Neural progenitor cell (in vitro differentiated cells): ENCODE measurements at places on chromosomes 4 and X.

DNA sequence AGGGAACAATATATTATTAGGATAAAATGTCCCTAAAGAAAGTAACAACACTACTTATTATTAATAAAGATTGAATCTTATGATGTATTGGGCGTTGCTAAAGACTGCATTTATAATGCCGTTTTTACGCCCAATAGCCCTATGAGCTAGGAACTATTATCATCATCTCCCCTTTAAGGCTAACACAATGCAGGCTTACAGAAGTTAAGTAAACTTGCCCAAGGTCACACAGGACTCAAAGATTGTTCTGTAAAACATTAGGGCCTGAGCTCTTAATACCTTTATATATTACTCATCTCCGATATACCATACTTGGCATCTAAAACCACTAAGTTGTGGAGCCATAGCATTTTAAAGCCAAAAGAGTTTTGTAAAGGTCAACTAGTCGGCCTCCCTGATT, 149.5 kb downstream of the FAM13A start:
- DNase-seq: no peak

GRCh38 chrX:87664381-87664780, 146.8 kb downstream of the KLHL4 start:
- peak; percentile 33 for DNase-seq

GRCh38 chr4:11471618-11472017, 42.9 kb upstream of the HS3ST1 start:
- DNase-seq: no peak

DNA sequence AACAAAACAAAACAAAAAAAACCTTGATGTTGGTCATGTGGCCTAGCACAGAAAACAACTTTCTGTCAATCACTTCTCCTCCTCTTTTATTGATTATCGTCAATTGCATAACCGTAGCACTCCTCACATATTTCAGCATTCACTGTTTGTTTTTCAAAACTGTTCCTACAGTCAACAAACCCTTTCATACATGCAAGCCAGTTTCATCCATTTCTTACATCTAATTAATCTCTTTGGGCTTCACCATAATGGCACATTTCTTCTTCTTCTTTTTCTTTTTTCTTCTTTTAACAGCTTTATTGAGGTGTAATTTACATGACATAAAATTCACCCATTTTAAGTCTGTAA, 246.9 kb downstream of the PTTG2 start:
- no peak for DNase-seq

DNA sequence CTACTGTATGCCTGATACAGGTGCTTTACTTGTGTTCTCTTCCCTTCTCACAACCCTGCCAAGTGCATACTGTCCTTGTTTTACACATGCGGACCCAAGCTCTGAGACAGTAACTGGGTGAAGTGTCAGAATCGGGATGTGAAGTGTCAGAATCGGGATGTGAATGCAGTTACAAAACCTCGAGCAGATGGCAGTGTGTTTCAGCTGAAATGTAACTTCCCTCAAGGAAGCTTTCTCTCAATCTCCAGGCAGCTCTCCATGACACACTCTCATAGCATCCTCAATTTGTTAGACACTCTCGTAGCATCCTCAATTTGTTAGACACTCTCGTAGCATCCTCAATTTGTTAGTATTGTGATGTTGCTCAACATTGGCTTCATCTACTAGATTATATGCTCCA, 1.1 kb upstream of the HPSE start:
- DNase-seq: no peak

DNA sequence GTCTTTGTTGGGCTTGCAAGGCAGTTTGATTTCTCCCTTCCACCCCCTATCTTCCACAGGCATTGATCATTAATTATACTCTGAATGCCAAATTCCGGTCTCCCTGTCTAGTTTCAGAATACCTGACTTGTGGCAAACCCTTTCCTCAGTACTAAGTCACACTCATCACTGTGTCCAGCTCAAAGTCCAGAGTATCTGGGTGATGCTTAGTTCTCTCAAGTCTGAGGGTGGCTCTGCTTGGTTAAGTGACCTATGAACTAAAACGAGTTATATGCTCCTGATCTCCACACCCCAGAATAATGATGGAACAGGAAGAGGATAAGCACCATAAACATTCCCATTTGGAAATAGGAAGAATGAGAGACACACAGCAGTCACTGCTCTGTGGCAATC, 6.5 kb downstream of the SMIM9 start:
- no peak for DNase-seq

- DNase-seq: no peak
Observed at GRCh38 chr4:153521478-153521877, 55.3 kb downstream of the TMEM131L start.

DNA sequence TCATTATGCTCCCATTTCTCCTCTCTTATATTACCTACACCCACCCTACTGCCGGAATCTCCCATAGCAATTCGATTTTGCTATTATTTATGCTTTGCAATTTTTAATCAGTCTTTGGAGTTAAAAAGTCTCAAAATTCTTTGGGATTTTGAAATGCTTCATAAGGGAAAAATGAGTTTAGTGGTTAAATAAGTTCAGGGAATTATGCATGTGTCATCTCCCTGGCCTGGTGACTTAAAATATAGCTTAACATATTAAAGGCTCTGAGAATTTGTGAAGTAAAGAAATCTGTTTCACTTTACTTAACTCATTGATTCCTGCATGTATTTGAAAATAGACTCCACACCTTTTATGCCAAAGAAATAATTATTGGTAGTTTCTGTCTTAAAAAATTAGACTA, 185.1 kb upstream of the DIPK2B start:
- DNase-seq: no peak

DNA sequence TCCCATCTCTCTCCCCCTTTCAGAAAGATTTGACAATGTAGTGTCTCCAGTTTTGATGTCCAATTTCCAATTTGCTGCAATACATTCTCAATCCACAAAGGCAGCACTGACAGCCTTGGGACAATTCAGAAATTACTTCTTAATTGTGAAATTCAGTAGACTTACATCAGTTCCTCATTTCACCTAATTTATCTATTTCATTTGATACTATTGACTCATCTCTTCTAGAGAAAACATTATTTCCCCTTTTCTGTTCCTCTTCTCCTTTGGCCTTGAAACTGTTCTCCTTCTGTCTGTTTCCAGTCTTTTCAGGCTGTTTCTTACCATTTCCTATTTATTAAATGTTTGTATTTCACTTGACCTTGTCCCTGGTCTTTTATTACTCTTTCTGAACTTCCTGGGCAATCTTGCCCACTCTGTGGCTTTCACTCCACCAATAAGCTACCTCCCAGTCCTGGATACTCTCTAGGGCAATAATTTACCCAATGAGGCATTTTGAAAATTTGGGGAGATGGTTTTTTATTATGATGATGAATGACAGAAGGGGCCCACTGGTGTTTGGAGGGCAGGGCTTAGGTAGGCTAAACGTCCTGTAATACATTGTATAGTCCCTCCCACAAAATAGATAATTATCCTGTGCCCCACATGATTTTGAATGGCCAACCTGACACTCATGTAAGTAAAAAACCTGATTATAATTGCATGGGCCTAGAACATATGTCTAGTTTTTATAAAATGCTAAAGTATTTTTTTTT, 498.0 kb upstream of the BOD1L1 start:
- DNase-seq: no peak

- peak; percentile 79 for DNase-seq
Observed at GRCh38 chrX:63503541-63503940, 152.4 kb upstream of the SPIN4 start.

DNA sequence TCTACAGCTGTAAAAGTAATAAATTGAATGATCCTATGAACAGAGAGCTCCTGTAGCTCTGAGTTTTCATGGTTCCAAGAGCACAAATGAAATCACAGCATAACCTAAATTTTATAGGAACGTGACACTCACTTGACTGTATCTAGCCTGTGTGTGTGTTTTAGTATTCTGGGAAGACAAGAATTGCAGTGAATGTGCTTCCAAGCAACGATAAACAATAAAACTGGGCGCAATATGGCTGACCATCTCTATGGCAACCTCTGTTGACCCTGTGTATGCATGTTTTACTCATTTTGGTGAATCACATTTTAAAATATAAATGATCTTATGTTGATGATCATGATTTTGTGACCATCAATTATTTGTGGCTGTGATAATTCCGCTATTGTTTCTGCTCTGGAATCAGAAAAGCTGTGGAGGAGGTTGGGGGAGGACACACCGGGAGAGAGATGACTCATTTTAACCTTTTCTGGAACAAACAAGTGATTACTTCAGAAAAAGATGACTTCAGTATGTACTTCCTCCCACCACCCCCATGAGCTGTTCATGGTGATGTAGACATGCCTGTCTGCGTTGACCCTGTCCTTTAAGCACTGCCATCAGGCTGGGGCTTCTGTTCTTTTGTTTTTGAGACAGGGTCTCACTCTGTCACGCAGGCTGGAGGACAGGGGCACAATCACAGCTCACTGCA, 31.8 kb downstream of the USP11 start:
- DNase-seq: no peak

DNA sequence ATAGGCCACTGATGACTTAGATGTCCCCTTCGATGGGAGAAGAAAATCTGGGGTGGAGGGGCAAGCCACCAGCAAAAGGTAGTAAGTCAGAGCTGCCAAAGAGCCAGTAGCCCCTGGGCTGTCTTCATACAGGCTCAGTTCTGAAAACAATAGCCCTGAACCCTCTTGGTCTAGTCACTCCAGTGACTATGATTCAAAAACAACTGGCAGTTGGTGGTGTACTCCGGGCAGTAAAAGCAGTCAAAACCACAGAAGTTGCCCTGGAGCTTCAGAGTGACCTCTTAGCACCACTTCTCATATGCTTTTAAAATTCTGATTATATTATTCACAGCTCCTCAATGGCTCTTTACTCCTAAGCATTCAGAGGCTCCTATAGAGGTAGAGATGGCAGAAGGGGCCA, 164.3 kb upstream of the MAMLD1 start:
- DNase-seq: no peak

GRCh38 chr4:183806341-183806740, 98.8 kb upstream of the STOX2 start:
- DNase-seq: no peak

DNA sequence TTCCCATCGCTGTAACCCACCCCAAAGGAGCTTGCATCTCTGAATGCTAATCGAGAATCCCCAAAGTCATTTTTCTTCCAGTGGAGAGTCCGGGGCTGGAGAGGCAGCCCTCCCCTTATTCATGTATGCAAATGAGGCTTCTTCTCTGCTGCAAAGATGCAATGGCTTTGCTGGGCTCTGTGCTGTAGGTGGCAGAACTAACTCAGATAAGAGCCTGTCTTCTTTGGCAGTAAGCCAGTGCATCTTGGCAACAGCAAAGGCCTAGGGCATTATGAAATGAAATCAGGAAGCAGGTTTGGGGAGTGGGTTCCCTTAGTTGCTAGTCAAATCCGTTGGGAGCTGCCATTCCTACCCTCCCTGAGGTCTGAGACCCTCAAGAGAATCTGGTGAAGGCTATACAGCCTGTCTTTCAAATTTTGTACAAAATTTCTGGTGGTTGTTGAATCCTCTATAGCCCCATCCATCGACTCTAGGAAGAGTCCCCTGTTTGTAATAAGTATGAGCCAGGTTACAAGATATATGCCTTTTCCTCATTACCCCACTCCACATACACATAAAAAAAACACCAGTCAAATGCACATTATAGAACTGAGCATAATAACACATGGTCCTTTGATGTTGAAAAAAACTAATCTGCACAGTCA, 290.6 kb upstream of the TAPT1 start:
- DNase-seq: peak; percentile 27

- no peak for DNase-seq
Observed at GRCh38 chrX:133523526-133523925, 108.2 kb upstream of the GPC4 start.

DNA sequence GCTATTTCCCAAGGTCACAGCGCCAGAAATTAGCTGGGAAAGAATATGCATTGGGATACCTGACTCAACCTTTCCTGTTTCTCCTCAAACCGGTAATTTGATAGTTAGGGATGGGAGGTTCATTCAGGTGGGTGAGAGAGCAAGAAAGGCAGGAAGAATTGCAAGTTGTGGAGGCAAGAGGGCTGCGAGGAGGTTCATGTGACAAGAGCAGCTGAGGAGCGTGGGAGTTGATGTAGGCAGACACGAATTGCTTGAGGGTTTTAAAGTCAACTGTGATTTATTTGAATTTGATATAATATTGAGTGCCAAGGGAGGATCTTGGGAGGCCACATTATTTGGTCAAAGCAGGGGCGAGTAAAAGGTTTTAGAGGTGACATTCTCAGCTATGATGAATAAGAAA, 329.0 kb downstream of the STIM2 start:
- no peak for DNase-seq

DNA sequence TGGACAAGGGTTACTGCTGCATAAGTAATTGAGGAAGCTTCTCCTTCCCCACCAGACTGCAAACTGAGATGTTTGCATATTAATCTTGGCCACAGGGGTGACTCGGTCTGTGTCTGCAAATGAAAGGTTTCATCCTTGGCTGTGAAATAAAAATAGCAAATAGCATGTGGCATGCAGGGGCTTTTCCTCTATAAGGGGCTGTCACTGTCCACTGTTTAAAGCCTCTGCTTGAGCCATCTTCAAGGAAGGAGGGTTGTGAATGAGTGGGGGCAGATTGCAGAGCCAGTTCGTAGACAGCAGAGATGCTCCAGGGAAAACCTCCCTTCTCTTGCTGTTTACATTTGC, 33.3 kb downstream of the TMSB4X start:
- no peak for DNase-seq

DNA sequence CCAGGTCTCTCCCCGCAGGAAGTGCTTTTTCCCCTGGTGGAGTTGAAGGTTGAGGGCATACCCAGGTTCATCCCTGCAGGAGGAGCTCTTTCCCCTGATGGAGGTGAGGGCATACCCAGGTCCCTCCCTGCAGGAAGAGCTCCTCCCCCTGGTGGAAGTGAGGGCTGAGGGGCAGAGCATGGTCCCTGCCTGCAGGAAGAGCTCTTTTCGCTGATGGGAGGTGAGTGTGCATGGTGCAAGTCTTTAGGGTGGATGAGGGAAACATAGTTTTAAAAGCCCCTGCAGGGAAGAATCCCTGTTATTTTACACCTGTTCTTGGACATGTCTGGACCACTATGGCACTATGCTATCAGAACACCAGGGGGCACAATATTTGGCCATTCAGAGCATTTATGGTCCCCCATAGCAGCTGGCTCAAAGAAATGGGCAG, 43.7 kb upstream of the PUDP start:
- no peak for DNase-seq

DNA sequence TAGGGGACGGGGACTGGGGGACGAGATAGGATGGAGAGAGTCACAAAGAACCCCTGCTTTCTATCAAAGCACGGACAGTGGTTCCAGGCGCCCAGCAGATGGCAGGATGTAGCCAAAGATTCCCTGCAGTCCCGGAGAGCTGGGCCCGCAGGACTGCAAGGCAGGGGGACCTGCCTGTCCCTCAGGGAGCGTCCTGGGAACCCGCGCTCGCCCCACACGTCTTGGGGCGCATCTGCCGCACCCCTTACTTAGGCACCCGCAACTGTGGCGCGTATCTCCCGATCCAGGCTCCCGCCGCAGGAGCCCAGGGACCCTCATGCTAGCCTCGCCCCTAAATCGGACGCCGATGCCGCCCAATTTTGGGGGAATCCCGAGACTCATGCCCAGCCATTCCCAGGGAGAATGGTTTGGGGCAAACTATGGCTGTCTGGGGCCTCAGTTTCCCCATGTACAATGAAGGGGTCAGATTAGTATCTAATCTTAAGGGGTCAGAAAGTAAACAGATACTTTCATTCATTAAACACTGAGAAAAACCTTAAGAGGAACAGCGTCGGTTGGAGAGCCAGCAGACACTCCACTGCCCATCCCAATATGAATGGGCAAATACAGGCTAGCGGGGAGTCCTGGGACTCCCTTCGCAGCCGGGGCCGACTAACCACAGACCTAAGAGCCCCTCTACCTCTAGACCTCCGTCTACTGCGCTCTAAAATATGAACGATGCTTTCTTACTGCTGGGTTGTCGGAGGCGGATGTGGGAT, 581 bp upstream of the STK32B start:
- peak; percentile 91 for DNase-seq

- no peak for DNase-seq
Observed at GRCh38 chr4:165699055-165699454, 174.0 kb upstream of the TLL1 start.
